ENCODE measurements at places on chromosomes 16 and 17.
A peak's percentile ranks its signal among the peaks of the same experiment; 100 is the strongest.

DNA sequence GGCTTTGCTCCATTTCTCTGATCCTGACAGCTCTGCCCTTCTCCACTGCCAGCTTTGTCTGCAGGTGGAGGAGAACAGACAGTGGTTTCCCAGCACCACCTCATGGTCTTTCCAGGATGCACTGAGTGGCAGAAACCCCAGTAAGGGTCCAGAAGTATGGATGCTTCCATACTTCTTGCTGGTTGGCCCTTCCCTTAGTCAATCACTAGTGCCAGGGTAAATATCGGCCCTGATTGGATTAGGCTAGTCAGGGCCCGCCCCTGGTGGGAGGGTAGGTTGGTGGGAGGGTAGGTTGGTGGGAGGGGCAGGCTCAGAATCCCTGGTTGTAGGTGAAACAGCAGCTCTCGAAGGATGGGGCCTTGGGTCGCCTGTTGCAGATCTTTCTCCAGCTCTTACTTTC, 10.2 kb downstream of the RNF213 start:
- DNase-seq: peak; percentile 33

DNA sequence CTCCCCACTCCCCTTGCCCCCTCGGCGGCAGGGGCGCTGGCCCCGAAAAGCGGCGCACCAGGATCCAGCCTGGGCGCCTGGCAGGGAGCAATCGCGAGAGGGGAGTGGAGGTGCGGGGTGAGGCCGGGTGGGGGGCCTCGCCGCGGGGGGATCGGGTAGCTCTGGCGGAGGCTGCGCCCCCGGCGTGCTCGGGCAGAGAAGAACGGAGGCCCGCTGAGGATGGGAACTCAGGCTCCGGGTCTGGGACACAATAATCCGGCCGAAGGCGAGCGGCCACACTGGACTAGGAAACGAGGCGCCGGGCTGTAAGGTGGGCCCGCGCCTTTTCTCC, 721 bp upstream of the PCGF2 start:
- no peak for DNase-seq

DNA sequence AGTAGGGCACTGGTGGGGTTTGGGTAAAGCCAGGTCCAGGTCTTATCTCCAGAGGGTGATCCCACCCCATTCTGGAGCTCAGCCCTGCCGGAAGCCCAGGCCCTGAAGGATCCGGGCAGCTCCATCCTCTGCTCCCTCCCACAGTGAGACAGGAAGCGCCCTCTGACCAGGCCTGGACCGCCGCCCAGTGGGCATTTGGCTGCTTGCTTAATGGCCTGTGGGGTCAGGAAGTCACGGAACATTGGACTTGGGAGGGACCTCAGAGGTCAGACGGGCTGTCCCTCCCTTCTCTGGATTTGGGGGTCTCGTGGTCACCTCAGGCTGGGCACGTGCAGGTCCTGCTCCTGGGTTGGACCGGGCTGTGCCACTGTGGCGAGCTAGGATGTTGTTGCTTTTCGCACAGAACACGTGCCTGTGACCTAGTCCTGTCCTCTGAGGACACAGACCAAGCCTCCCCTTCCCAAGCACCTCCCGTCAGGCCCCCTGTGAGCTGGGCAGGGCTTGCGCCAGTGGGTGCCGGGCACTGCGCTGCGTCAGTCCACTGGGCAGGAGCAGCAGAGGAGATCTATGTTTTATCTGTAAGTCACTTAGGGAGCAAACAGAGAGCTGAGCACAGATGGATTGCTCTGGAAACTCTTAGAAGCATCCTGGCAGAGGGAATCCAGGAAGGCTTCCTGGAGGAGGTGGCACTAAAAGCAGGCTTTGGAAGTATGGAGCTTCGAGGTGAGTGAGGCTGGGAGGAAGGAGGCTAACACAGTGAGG, 49.4 kb upstream of the GSE1 start:
- DNase-seq: peak; percentile 45

GRCh38 chr17:38403491-38403890, 24.8 kb upstream of the ARHGAP23 start:
- DNase-seq: no peak

DNA sequence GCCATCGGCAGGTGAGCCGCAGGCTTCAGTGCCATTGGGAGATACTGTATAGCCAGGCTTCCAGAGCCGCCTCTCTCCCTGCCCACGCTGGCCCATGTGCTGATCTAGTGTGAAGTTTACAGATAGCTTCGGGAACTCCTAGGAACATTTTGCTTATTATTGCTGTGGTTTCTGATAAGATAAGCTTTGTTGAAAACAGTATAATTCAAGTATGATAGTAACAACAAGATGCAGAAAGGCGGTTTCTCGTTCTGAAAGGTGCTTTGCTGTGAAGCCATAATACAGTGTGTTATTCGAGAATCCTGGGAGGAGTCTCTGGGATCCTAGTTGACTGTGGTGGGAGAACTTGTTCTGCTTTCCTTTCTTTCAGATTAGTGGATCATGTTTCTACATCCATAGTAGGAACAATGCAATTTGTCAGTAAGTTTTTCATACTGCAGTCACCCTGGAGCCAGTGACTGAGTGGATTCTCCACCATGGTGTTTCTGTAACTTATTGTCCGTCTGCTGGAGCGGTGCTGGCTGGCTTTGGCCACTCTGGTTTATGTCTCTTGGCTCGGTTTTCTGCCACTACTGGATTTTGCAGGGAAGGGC, 31.5 kb downstream of the RAB11FIP3 start:
- DNase-seq: no peak

- no peak for DNase-seq
Observed at GRCh38 chr16:878072-878784, 77.7 kb upstream of the GNG13 start.

- DNase-seq: no peak
Observed at GRCh38 chr16:28202147-28202746, 9.5 kb downstream of the XPO6 start.

DNA sequence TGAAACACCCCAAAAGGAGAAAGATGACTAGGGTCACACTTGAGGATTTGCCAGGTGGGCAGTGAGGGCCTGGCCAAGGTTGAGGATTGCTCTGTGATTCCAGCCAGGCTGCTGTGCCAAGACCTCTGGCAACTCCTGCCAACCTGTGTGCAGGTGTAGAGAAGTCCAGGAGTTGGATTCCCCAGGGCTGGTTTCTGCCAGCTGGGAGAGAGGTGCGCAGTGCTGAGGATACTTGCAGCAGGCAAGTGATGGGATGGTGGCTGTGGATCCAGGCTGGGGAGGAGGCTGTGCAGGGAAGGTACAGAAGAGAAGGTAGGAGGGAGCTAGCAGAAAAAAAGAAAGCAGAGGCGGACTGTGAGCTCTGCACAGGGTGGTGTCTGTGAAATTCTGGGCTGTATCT, 6.6 kb downstream of the RIPOR1 start:
- DNase-seq: no peak

DNA sequence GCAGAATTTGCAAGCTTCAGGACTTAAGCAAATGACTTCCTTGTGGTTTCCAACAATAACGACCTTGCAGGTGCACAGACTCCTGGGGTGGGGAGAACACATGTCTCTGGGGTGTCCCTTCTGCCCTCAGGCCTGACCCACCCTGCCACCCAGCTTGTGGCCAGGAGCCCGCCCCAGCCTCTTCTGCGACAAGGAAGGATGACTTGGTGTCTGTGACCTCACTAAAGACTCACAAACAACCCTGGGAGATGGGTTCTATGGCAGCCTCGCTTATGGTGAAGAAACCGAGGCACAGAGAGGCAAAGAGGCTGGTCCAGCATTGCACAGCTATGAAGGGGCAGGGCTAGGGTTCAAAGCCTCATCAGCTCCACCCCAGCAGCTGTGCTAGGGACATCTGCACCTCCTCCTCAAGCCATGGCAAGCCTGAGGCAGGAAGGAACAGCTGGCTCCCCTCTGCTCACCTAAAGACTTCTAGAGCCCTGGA, 2.6 kb downstream of the ATP2A3 start:
- DNase-seq: peak; percentile 18

DNA sequence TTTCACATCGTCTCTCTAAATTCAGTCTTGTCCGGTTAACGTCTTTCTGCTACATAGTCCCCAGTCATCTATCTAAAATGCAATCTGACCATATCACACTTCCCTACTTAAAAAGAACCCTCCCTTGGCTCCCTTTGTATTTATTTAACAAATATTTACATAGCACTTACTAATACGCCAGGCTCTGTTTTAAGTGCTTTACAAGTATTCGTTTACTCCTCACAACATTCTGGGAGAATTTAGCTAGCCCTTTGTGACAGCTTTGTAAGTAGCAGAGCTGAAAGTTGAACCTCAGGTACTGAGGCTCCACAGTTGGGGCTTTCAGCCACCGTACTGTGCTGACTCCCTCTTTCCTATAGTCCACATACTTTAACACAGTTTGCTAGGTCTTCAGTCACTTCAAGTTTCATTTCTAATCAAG, 9.2 kb downstream of the PAFAH1B1 start:
- DNase-seq: peak; percentile 2

GRCh38 chr17:38431346-38432145, 3.3 kb downstream of the ARHGAP23 start:
- no peak for DNase-seq

DNA sequence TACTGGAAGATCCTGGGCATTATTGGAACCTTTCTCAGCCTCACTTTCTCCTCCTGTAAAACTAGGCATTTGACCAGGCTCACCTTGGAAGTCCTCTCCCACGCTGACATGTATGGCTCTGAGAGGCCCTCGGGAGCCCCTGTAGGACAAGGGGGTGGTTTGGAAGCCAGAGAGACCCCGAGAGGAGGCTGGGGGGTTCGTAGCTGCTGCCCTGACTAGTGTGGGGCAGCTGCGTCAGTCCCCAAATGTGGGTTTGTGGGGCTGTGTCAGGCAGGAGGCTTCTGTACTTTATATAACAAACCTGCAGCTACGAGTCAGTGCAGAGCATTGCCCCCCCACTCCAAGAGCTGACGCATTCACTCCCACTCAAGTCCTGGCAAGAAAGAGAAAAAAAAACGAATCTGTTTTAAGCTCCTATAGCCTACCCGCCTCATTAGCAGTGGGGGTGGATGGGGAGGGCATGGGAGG, 1.8 kb downstream of the CX3CL1 start:
- no peak for DNase-seq

DNA sequence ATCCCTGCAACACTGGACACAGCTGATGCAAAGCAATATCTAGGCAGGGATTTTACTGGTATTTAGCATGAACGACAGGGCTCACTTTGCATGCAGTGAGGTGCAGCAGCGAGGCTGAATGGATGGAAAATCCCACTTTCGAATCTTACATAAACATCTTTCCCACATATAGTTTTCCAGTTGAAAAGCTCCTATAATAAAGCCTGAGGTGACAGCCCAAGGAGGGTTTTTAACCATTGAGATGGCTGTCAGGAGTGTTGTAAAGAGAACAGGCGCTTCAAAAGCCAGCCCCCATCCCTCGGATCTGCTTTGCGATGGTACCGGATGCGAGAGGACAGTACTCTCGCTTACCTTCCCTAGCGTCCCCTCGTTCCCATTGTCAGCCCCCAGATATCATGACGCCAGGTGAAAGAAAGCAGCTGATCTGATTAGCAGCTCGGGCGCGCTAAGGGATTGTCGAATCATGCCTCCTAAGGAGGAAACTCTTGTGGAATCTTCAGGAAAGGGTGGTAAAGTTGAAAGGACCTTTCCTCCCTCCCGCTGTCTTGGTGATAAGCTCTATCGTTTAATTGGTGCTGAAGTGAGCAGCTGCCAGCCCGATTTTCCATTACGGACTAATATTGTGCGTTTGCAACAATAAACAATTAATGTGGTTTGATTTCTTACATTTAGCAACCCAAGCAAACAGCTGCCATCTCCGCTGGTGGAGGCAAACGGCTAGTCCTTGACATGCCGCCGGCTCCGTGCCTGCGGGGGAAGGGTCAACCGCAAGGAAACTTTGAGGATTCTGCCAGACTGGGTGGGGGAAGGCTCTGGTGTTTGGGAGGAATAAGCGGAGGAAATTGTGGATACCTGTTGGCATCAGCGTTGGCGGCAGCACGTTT, 1.8 kb downstream of the CDH8 start:
- no peak for DNase-seq

GRCh38 chr17:60156746-60157145, 7.0 kb downstream of the CA4 start:
- DNase-seq: no peak

DNA sequence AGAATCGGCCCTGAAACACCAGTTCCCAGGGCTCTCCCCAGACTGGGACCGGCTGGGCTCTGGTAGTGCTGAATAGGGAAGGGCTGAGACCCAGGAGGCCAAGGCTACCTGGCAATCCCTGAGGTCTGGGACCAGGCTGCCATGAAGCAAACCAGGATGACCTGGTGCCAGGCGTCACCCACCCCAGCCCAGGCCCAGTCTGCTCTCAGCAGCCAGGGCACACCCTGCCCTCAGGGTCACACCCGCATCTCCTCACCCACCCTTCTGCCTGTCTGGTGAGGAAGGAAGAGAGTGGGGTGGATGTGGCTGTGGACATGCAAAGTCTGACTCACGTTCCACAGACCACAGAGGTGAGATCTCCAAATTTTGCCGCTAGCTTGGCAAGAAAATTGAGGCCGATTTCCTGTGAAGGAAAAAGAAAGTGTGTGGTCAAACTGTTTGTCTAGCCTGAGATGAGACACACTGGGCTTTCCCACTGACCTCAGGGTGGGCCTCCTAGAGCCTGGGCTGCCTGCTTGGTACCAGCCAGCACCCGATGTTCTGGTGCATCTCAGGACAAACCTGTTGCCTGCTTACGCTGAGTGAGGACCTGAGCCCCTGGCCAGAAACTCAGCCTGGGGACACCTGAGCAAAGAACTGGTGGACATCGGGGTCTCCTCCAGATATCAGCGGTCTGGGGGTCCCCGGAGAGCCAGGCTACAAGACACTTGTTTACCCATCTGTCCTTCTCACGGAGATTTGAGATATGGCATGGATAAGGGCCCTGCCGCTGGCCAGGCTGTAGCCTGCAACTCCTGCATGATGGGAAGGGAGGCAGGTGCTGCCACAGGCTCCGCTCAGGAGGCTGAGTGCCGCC, 6.3 kb upstream of the RAB37 start:
- no peak for DNase-seq

- DNase-seq: peak; percentile 87
Observed at GRCh38 chr17:50661795-50662391, 27.2 kb downstream of the ABCC3 start.

DNA sequence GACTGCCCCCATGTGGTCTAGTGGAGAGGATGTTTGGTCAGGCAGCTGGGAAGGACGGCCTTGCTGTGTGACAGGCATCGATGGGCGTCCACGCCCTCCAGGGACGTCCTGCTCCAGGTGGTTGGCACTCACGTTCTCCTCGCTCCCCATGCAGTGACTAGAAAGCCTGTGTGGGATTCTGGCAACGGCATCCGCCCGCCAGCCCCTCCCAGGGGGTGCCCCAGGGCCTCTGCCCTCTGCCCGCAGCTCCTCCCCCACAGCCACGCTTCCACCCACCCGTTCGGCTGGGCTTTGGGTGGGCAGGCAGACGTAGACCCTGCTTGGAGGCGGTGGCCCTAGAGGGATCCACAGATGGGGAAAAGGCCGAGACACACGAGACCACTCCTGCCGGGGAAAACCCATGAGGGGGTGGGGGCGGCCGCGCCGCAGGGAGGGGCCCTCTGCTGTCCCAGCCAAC, 4.7 kb upstream of the IL17C start:
- DNase-seq: peak; percentile 17

All from SHP77 (cell line).